Fibroblast of villous mesenchyme (primary cell): ENCODE measurements at places on chromosomes 7 and 10. TPM values are rescaled to one million over a fixed set of nuclear protein-coding genes. Genes with fewer than 3 reads are reported as not detected.

DNA sequence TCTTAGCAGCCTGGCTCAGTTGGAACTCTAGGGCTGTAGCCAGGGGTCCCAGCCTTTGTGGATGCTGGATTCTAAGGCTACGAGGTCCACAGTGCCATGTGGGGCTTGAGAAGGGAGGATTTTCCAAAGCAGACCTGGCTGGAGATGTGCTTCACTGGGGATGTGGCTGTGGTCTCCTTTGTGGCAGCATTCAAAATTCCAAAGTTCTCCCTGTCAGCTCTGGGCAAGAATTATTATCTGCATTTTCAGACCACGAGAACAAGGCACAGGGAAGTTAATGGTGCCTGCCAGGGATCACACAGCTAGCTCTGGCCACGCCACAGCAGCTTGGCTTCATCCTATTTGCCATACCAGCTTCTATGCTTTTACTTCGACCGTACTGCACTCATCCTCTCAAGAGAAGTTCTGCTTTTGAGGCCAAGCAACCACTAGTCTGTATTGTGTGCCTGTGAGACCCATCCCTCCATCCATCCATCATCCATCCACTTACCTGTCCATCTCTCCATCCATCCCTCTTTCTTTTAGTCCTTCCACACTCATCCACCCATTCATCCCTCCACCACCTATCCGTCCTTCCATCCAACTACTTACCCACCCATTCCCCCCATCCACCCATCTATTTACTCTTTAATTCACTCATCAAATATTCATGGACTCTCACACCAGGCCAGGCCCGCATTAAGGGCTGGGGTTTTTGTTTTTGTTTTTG is 71.5 kb downstream of the ZMIZ1 start:
- no peak for DNase-seq

DNA sequence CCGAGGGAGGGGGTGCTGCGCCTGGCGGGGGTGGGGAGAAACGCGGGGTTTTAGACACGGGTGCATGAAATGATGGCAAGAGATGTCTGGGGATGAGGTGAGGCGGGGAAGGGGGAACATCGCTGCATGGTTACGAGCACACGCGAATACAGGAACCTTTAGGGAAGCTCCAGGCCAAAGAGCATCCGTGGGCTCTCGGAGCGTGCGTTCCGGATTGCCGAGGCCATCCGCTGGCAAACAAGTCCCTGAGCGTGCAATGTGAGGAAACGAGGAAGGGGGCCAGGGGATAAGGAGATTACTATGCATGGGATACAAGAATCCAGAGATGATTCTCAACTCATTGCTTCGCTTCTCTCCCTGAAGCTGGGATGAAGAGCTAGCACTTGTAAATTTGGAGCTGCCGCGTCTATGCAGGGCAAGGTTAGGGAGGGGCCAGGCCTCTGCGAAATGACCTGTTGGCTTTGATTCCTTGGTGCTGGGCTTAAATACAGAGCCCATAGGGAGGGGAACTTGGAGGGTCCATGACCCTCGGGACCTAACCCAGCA is 520 bp upstream of the WNT2 start:
- DNase-seq, result peak; percentile 53

DNA sequence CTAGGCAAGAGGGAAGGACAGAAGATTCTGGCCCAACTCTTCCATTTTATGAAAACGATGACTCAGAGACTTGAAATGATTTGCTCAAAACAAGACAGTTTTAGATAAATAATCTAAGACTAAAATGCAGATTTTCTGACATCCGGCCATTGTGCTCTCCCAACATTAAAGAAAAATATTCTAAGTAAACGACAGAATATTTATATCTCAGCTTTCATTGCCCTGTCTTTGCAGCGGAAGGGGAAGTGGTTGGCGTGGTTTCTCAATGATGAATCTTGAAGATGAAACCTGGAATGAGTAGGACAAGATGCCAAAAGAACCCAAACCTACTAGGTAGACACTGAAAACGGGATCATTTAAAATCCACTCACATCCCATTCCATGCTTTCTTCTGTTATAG is 28.9 kb upstream of the NPY start:
- no peak for DNase-seq

DNA sequence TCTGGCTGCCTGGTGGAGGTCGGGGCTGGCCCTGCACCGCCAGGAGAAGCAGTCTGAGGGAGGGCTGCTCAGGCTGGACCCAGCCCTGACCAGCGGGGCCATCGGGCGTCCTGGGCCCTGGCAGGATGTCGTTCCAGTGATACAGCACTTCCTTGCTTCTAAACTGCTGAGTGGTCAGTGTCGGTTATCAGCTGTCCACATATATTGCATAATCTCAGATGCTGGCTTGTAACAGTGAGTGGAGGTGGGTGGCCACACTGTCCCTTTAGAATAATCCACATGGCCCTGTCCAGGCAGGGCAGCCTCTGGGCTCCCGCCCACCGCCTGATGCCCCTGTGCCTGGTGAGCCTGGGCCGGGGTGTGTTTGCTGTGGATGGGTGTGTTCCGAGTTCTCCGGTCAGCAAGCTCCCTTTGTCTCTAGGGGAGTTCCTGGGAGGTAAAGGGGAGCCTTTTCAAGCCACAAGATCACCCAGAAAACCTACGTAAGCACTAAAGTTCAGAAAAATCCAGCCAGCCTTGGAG is 86.1 kb downstream of the LHPP start:
- peak; percentile 64 for DNase-seq

GRCh38 chr7:1470901-1471300 is 11.6 kb upstream of the MICALL2 start:
- no peak for DNase-seq

- DNase-seq, result peak; percentile 56
Observed at GRCh38 chr10:70528741-70529362, 50.3 kb downstream of the PALD1 start.

GRCh38 chr10:87976101-87976743 is 112.8 kb downstream of the PTEN start:
- peak; percentile 39 for DNase-seq

GRCh38 chr10:23432166-23432565 is 6.7 kb upstream of the OTUD1 start:
- DNase-seq, result no peak

GRCh38 chr7:11009631-11010030 is 36.0 kb downstream of the PHF14 start:
- DNase-seq, result no peak

DNA sequence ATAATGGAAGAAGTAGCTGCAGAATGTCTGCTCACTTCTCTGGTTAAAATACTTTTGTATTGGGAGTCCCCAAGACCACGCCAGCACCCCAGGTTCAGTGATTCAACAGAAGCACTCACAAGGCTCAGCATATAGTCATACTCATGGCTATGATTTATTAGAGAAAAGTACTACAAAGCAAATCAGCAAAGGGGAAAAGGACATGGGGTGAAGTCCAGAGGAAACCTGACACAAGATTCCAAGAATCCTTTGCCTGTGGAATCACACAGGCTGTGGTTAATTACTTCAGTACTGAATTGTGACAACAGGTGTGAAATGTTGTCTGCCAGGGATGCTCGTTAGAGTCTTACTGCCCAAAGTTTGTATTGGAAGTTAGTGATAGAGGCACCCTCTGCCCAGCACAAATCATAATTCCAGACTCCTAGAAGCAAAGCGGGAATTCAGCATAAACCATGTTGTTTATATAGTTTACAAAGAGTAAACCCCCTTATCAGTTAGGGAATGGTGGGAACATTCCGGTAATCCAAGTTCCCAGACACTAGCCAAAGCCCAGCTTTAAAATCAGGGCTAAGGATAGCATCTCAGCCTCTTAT is 79.4 kb downstream of the HYCC1 start:
- peak; percentile 84 for DNase-seq

Gene VSIR
- total RNA-seq, result 26.1 and 57.4 TPM in 2 replicates

Gene CHN2
- under 0.01 and 0.32 TPM in 2 replicates for total RNA-seq

Gene TFPI2
- 140 and 218 TPM in 2 replicates for total RNA-seq
